ENCODE measurements at places on chromosomes 7 and 10.

DNA sequence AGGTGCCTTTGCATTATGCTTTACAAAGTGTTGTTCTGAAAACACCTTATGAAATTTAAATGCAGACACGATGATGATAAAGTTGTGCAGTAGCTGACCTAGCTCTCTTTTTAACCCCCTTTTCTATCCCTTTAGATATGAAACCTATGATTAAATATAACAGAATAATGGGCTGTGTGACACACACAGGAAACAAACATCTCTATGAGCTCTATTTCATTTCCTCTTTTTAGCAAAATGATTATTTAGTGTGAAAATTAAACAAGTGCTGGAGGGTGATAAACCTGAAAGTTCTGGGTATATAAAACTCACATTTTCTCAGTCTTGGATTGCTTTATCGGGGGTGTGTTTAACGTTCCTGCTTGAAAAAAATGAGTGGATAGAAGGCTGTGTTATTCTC is 1310.5 kb upstream of the CELF2 start:
- no peak for DNase-seq

- no peak for DNase-seq
Measured at GRCh38 chr10:61822781-61823230, 78.7 kb upstream of the ARID5B start.

DNA sequence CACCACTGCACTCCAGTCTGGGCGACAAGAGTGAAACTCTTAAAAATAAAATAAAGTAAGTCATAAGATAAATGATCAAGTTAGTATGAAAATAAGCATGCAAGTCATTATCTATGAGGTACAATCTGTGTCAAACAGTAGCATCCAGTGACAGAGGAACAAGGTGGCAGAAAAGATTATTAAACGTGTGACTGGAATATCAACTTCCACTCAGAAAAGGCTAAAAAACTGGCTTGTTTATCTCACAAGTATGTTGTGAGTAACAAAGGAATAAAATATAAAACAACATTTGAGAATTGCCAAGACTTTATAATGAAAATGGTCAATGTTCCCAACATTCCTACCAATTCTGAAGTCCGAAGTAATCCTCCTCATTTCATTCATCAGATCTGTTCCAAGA is 30.3 kb downstream of the ITGB1 start:
- no peak for DNase-seq

GRCh38 chr7:158267742-158268435 is 319.7 kb downstream of the PTPRN2 start:
- no peak for DNase-seq

GRCh38 chr7:84195295-84196060 is 889 bp upstream of the SEMA3A start:
- DNase-seq, result no peak

- DNase-seq, result no peak
Measured at GRCh38 chr7:22256541-22257096, 100.3 kb downstream of the RAPGEF5 start.

DNA sequence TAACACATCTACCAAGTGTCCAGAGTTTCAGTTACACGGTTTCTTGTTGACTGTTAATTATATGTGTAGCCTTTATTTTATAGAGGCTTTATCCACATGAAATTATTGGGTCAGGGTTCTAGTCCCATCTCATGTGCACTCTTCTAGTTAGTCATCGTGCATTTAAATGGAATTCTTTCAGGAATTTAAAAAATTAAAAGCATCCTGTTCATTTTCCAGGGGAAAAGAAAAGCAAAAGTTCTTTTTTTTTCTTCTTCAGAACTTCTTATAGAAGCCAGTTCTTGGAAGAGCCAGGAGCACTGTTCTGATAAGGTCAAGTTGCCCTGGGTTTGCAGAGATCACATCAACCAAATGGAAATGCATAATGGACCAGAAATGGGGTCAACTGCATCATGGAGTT is 324.7 kb downstream of the INHBA start:
- no peak for DNase-seq

- no peak for DNase-seq
Measured at GRCh38 chr7:18330548-18330947, 165.0 kb upstream of the HDAC9 start.

- DNase-seq, result no peak
Measured at GRCh38 chr10:98012644-98013043, 17.8 kb downstream of the CRTAC1 start.

DNA sequence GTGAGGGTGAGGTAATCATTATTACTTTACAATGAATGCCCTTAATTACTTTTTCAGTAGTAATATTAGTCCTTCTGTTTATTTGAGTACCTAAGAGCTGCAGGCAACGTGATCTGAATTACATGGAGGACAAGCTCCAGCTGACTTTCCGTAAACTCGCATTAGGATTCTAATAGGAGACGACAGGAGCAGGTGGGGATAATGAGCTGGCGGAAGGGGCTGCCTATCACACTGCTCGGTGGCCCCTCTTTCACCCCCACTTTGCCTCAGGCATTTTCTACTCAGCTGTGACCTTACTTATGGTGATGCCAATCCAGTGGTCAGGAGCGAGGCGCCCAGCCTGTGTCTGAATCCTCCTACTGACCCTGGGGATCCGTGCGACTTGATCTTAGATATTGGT is at the start of gene C7orf33:
TSS of gene C7orf33 (plus strand) at position 296 of the 400 bp plus-strand sequence. CDS start 160 bp downstream, outside the sequence.
- DNase-seq, result no peak

DNA sequence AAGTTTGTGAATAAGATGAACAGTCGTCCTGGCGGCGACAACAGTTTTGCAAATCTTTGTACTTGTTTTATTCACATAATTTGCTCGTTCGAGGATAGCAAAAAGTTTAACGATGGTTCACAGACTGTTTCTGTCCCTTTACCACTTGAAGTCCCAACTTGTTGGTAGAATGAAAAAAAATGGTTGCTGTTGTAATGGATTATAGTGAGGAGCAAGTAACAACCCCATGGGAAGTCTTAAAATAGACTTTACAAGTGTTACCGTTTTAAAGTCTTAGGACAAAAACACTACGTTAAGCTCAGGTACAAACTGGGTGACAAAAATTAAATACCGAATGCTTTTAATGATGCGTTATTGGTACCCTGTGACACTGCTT is 589 bp downstream of the LSM8 start:
- no peak for DNase-seq

GRCh38 chr10:5125315-5126044 is 31.3 kb downstream of the AKR1C3 start:
- no peak for DNase-seq

DNA sequence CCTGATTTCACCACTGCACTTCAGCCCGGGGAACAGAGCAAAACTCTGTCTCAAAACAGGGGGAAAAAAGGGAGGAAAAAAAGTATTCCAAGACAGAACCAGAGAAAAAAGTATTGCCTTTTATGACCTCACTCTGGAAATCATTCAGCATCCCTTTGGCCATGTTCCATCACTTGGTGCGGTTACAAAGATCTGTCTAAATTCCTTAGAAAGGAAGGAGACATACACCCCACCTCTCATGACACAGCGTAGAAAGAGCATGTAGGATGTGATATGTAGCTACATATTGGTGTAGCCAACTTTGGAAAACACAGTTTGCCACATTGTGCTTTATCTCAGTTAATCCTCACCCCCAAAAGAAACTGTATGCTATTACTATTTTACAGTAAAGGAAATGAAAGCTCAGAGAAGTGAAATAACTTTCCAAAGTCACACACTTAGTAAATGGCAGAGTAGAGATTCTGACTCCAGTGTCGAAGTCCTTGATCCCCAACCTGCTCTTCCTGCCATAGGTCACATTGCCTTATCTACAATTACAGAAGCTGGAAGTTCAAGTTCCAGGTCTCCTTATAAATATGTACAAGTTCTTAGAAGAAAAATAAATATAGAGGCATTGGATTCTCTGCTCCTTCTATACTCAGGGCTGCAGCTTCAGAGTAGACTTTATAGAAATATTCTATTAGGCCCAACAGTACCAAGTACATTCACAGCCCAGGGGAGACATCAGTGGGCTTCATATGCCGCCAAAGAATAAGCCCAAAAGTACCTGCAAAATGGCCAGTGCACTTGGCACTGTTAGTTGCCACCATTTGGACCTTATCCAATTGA is 91.6 kb upstream of the KMT2E start:
- no peak for DNase-seq

GRCh38 chr10:114276671-114277070 is 37.6 kb downstream of the VWA2 start:
- no peak for DNase-seq

- no peak for DNase-seq
Measured at GRCh38 chr7:113085781-113086390, 741 bp downstream of the GPR85 start.

DNA sequence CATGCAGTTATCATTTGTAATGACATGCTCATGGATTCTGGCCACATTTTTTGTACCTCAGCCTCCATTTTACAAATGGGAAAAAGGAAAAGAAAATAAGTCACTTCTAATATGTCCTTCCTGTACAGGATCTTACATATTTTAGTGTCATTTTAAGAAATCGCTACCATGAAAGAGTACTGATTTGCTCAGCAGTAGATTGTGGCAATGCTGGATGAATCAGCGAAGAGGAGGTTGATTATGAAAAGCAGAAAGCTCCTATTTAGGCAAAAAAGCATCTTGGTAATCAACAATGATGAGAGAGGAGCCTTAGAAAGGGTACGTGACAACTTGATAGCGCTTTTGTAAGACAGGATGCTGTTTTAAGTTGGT is 522.9 kb downstream of the PARD3 start:
- no peak for DNase-seq

DNA sequence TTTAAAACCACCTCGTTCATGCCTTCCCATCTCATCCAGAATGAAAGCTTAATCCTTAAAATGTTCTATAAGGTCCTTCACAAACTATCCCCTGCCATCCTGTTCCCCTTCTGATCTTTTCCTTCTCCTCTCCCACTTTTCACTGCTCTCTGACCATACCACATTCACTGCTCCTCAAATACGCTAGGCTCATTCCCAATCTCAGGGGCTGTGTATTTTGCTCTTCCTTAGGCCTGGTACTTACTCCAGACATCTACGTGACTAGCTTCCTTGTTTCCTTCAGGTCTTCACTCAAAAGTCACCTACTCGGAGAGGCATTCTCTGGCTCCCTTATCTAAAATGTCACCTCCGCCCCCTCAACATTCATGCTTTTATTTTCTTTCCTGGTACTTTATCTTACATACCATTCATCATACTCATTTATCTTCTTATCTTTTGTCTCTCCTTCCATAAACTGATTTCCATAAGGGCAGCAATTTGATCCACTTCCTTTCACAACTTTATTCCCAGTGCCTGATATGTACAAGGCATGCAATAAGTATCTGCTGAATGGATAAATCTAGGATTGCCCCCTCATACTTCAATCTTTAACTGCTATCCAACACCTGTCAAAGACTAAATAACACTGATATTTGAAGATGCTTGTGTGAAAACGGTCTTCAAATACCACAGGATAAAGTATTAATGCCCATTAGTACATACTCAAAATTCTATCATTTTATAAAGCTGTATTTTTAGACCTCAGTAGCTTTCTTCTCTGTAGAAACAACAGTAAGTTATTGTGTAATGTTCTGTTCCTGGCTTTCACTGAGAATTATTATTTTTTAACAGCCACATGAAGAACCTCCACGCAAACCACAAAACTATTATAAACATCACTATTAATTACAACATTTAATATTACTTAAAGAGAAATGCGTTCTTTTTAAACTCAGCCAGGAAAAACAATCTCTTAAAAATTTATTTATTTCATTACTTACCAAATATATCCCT is 27.0 kb downstream of the JMJD1C start:
- DNase-seq, result no peak

GRCh38 chr10:127536972-127537760 is 11.9 kb upstream of the NPS start:
- no peak for DNase-seq

DNA sequence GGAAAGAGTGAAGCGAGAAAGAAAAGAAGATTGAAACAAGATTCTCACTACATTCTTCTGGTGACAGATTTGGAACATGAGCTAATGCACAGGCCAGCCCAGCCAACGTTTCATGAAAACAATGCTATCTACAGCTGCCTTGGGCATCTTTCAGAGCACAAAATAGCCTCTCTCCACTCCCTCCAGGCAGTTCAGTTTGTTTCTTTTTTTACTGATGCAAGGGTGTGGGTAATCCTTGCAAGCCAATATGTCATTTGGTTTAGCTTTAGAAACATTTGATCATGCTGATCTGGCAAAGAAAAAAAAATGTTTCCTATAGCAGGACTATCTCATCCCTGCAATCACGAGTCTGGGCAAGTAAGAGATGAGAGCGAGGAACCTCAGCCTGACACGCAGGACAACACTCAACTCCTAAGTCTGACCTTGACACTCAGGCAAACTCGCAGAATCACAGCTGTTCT is 35.9 kb downstream of the SVIL start:
- DNase-seq, result no peak

DNA sequence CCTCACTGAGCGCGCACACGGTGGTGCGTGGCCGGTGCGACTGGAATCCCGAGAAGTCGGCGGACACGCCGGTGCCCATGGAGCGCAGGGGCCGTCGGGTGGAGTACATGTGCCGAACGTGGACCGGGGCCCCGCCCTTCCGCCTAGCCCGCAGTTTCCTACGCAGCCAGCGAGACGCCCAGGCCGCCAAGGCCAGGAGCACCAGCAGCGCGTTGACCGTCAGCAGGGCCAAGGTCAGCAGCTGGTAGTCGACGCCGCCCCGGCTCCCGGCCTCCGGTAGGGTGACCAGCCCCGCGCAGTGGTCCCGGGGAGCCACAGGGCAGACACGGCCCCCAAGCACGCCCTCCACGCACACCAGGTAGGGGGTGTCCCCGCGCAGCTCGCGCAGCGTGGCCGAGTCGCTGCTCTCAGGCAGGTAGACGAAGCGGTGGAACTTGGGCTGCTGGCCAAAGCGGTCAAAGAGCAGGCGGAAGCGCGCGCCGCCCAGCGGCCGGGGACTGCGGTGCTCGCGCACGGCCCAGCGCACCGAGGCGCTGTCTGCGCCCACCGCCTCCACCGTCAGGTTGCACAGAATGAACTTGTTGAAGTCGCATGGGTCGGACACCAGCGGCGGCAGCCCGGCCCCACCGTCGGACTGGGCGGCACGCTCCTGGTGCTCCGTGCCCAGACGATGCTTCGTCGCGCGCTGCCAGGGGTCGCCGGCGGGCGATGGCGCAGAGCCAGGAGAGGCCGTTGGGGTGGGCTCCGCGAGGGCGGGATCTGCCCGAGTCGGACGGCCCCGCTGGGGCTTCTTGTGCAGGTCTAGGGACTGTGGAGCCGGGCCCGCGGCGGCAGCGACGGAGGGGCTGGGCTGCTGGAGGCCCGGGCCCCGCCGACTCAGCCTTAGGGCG is 2.2 kb downstream of the TRIL start:
- no peak for DNase-seq

- no peak for DNase-seq
Measured at GRCh38 chr7:139715194-139715815, 62.5 kb downstream of the HIPK2 start.

GRCh38 chr7:149716007-149716931 is 57.1 kb downstream of the ZNF467 start:
- DNase-seq, result no peak
